ENCODE measurements at places on chromosomes 12 and 14.

- no peak for DNase-seq
Observed at GRCh38 chr12:108340037-108340436, 926 bp upstream of the CMKLR1 start.

DNA sequence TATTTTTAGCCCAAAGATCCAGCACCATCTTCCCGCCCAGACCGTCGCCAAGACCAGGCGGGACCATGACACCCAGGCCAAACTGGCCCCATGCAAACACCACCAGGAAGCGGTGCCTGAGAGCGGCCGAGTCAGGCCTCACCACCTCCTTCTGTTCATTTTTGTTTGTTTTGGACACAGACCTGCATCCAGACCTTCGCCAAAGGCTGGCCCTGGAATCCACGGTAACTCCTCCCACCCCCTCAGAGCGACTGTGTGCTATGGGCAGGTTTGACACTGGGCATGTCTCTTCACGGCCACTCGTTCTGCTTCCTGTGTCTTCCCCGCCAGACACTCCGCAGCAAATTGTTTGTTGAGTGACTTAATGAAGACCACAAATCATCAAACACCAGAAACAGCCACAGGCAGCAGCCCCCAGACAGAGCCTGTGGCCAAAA, 47.1 kb downstream of the NCOR2 start:
- DNase-seq, result no peak

GRCh38 chr12:67019070-67019469, 250.1 kb upstream of the CAND1 start:
- no peak for DNase-seq

GRCh38 chr14:45332360-45332988, 79.5 kb upstream of the MIS18BP1 start:
- DNase-seq, result no peak

GRCh38 chr12:62701492-62701891, 233.5 kb downstream of the PPM1H start:
- no peak for DNase-seq

- DNase-seq, result peak; percentile 66
Observed at GRCh38 chr12:109264095-109264942, 44.8 kb downstream of the FOXN4 start.

- no peak for DNase-seq
Observed at GRCh38 chr14:68182492-68182891, 362.9 kb downstream of the RAD51B start.

DNA sequence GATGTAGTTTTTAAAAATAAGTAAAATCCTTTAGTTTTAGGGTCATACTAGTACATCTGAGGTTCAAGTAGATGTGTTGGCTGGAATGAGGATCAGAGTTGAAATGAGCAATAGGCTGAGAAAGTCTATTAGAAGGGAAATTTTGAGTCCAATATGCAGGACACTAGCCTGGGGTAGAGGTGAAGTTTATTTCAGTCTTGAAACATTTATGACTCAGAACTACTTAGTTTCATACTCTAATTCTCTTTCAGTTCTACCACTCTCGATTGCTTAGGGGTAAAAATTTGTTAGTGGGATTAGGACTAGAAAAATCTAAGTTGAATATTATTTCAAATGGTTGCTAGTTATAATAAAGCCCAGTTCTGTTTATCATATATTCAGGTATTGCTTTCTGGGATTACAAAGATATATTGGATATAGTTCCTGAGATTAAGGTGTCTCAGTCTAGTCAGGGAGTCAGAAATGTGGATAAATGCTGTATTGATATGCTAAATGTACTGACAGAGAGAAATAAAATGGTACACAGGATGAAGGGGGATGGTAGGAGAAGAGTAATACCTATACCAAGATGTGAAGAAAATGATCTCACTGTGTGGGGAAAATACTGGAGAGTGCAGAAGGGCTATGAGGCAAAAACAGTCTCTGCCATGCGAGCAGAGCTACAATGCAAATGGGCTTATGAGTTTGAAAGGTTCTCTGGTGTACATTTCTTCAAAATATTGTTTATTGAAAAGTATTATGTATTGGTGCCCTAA, 395.8 kb upstream of the FBXO33 start:
- no peak for DNase-seq

- no peak for DNase-seq
Observed at GRCh38 chr12:26566675-26567074, 266.3 kb downstream of the ITPR2 start.

GRCh38 chr14:36367985-36368774, 47.7 kb upstream of the MBIP start:
- DNase-seq, result no peak

GRCh38 chr12:97257726-97258125, 204.9 kb upstream of the RMST start:
- DNase-seq, result no peak

DNA sequence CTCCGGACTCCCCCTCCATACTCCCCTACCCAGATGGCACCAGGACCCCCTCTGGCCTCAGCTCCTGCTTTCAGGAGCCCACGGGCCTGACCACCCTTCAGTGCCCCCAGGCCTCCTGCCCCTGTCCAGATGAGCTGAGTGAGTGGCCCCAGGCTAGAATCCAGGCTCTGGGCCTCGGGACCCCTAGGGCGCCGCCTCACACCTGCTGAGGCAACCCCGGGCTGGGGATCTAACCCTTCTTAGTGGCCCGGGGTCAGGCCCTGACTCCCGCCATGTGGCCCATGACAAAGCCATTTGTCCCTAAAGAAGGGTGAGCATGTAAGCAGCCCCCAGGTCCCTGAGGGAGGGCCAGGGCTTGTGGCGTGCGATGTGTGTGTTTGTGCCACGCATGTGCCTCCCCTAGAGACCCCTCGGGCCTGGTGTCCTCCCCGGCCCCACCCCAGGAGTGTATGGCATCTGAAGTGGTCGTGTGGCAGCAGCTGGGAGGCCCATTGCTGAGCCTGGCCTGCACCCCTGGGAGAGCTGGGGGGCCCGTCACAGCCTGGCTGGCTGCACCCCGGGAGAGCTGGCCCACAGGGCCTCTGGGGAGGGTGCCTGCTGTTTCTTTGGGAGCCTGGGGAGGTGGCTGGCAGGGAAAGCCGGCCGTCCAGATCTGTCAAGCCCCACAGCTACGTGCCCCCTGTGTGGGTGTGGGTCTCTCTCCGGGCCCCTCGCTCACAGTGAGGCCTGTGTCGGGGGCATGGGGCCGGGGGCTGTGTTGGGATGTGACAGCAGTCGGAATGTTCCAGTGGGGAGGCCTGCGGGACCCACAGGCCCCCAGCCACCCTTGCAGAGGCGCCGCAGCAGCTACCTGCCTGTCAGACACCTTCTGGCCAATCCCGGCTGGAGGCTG, 7.8 kb downstream of the FBRSL1 start:
- DNase-seq, result no peak

GRCh38 chr12:120321382-120322202, 6.0 kb downstream of the PLA2G1B start:
- DNase-seq, result no peak

DNA sequence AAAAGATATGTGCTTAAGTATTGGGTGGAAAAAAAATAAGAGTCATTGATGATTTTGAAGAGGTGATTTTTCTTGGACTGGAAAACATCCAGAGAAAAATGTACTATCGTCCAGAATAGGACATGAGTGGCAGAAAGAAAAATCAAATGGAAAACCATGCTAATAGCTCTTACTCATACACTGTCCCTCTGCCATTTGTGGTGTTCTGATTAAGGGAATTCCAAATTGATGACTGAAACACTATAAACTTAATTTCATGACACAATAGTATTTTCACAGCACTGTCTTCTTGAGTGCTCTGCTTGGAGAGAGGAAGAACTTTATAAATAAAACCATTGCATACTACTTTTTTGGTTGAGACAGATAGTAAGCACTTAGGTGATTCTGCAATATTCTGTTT, 72.4 kb downstream of the USP15 start:
- no peak for DNase-seq

DNA sequence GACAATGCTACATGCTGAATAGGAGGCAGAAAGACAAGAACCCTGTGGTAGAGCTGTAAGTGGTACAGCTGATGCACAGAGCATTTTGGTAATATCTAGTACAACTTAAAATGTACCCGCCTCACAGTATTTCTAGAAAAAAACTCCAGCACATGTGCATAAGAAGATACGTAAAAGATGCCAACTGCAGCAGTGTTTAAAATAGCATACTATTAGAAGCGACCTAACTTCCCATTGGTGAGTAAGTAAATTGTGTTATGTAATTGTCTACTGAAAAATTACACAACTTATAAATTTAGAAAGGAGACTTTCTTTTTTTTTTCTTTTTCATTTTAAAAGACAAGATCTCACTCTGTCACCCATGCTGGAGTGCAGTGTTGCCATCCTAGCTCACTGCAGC, 114.3 kb upstream of the CAND1 start:
- no peak for DNase-seq

DNA sequence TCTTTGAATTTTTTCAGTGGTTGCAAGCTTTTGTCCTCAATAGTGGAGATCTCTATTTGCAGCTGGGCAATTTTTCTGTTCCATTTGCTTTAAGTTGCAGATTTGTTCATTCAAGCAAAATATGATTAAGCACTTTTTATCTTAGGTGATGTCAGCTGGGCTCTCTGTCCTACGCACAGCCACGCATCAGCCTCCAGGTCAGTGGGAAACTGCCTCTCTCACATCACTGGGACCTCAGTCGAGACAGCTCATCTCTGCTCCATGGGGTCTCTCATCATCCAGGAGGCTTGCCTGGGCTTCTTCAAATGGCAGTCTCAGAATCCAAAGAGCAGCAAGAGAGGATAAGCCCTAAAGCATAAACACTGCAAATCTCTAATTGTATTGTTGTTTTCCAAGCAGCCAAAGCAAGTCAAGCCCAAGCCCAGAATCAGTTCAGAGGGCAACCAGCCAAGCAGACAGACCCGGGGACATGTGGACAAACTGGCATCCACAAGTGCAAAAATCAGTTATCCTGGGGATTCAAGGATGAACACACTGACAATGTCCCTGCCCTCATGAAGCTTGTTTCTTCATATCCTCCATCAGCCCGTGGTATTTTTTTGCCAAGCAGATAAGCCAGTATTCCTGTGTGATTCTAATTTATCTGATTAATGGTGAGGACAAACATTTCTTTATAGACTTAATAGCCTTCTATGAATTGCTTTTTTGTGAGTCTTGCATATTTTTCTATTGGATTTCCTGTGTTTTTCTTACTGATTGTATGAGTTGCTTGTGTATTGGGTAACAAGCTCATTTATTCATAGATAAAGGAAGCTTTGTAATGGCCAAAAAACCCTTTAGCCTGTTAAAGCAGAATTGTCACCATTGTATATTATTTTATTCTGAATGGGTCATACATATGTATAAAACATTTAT, 262.5 kb downstream of the GXYLT1 start:
- peak; percentile 17 for DNase-seq

GRCh38 chr12:89709995-89710872, 1.6 kb upstream of the ATP2B1 start:
- peak; percentile 16 for DNase-seq

GRCh38 chr14:34792598-34792997, 78.2 kb upstream of the CFL2 start:
- no peak for DNase-seq

- no peak for DNase-seq
Observed at GRCh38 chr14:91934554-91935285, 12.8 kb downstream of the FBLN5 start.

DNA sequence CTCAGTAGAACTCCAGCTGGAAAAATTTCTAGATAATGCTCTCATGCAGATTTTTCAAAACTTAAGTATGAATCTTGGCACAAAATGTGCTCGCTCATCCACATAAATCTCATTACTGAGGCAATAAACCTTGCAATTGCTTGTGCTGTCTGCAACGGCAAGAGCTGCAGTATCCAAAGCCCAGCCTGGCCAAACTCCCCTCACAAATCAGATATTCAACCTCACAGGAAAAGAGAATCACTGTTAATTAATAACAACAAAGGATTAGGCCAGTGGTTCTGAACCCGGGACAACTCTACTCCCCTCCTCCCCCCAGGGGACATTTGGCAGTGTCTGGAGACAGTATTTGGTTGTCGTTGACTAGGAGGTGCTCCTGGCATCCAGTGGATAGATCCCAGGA, 19.2 kb upstream of the CORO1C start:
- no peak for DNase-seq

DNA sequence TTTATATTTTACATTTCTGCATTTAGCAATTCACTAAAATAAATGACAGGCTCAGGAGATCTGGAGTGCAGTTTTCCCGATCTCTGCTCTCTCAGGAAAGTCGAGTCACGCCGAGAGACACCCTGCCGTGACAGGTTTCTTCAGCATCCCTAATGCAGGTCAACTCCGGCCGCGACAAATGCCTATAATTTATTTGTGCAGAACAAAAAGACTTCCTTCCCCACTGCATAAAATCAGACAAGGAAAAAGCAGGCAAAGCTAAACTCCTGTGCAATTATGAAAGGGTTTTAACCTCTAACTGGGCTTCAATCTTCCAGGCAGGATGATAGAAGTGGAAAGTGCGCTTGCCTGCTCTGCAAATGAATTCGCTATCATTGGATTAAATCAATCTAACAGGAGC, 28.1 kb downstream of the SPRING1 start:
- no peak for DNase-seq

DNA sequence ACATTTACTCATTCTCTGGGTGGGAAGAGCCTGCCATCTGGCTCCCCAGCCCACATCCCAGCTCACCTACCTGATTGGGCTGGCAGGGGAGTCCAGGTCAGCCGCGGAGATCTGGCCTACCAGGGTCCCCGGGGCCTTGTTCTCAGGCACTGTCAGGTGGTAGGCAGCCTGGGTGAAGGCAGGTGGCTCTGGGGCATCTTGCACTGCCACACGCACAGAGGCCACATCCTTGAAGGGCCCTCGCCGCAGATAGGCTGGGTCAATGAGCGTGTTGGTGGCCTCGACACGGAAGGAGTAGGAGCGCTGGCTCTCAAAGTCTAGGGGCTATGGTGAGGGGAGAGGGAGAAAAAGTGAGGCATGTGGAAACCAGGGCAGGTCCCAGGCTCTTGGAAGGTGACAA, 3.9 kb downstream of the CDH24 start:
- no peak for DNase-seq

- no peak for DNase-seq
Observed at GRCh38 chr12:55686366-55687010, 21.2 kb downstream of the ITGA7 start.

- DNase-seq, result no peak
Observed at GRCh38 chr12:51077930-51078329, 5.5 kb downstream of the CSRNP2 start.

- peak; percentile 95 for DNase-seq
Observed at GRCh38 chr12:67681105-67681778, 32.7 kb downstream of the DYRK2 start.

DNA sequence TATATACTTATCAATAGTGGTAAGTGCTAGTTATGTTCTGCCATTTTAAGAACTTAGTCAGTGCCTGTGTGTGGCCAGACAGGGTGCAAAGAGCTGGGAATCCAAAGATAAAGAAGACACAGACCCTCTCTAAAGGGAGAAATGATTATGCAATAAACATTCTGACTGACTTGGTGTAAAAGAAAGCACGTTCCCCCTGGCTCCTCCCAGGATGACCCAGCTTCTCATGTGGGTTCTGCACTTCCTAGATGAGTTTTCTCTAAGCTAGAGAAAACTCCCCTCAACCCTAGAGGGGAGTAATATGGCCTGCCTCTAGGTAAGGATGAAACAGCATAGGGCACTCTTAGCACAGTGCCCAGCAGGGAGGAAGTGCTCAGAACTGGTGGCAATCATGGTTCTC, 231.2 kb downstream of the VRK1 start:
- DNase-seq, result no peak
